ENCODE measurements at places on chromosomes 11 and 22. TPM values are rescaled to one million over a fixed set of nuclear protein-coding genes. Genes with fewer than 3 reads are reported as not detected.

Gene BTBD18
- polyA plus RNA-seq = 0.03 TPM

Gene MS4A7
- 1.5 TPM for polyA plus RNA-seq

Gene TRIM22
- polyA plus RNA-seq = 5.1 TPM

Gene SLC25A18
- polyA plus RNA-seq = 6.9 TPM

Gene LARGE2
- 0.13 TPM for polyA plus RNA-seq
